Activated CD8-positive, alpha-beta T cell treated with anti-CD3 and anti-CD28 coated beads, Interleukin-2, amount 10 ng/mL, durations not matched to agents 7 days and 5 days (primary cell): ENCODE measurements at places on chromosomes 2 and 18. TPM values are rescaled to one million over a fixed set of nuclear protein-coding genes. Genes with fewer than 3 reads are reported as not detected.

PCARE gene
- not detected for total RNA-seq

POTEC gene
- not detected for total RNA-seq

GRCh38 chr2:233384811-233385488 lies 30.7 kb downstream of the DGKD start:
- no peak for DNase-seq

DNA sequence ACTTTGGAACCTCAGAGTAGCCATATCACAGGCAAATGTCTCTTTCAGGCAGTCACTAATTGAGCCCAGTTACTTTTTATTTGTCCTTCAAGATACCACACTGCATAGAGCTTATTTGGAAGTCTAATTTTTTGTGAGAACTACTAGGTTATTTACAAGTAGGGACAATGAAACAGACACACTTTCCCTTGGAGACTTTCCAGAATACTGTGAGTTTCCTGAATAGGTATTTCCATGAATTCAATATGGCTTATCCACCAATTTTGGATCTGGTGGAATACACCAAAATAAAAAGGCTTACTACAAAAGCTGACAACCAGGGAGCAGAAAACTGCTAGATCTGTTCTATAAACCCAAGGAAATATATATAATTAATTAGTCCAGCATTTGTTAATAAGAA lies 83.3 kb downstream of the NRXN1 start:
- DNase-seq: no peak

DNA sequence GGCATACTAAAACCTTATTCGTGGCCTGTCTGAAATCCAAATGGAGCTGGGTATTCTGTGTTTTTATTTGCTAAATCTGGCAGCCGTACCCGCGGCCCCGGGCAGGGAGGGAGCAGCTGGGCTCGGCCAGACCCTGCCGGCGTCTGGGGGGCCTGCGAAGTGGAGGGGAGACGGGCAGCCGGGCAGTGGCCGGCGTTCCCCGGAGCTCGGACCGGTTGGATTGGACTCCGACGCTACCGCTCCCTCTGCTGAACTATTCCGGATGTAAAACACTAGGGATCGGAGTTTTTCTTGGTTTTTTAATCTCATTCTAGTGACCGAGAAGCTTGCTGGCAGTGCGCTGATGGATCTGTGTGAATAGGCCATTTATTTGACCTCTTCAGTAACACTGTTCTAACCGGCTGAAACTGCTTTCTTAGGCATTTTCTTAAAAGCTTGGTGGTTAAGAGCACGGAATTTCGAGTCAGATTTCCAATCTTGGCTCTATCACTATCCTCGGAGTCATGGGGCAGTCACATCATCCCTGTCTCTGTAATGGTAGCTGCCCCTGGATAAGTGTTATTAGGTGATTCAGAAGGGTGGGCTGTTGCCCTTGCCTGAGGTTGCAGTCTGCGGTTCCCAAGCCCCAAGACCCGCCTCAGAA lies 694 bp downstream of the UNC50 start:
- DNase-seq: no peak

GRCh38 chr2:42117923-42118753 lies 51.0 kb upstream of the EML4 start:
- DNase-seq: no peak

- DNase-seq: no peak
These were observed 4.0 kb downstream of the FAM117B start for GRCh38 chr2:202638721-202639120.

DNA sequence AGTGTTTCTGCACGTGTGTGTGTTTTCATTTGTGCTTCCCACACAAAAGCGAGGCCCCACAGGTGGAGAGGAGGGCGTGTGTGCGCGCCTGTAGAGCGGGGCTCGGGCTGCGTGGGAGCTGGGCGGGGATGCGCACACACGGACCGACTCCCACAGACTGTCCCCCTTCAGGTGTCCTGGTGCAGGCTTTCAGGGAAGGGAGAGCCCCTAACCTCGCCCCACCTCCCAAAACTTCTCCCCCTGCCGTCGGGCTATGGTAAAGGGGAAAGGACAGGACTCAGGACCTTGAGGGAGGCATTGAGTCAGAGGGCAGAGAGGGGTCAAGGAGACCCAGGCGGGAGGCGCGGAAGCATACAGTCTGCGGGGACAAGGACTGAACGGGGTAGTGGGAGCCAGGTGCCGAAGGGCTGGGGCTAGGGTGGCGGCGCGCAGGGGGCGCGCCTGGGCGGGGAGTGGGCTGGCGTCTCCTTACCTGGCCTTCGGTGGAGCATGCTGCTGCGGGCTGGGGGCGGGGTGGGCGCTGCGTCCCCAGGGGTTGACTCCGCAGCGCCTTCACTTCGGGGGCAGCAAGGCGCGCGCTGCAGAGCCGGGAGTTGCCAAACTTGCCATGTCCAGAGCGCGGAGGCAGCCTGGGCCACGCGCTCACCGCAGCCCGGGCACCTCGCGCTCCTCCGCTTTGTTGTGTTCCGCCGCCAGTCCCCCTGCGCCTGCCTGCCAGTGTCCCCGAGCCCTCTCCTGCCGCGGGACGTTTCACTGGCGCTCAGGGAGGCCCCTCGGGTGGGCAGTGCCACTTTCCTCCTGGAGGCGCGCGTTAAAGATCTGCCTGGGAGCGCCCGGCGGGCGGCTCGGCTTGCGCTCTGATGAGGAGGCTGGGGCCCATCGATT lies 302.0 kb downstream of the NCKAP5 start:
- no peak for DNase-seq
